Esophagus squamous epithelium (tissue), 5 donors: ENCODE measurements at places on chromosomes 3 and 15. TPM values are rescaled to one million over a fixed set of nuclear protein-coding genes. Genes with fewer than 3 reads are reported as not detected.

The IGDCC3 gene
- total RNA-seq = not detected

The MYO5C gene
- 23.3 TPM for total RNA-seq

The CIB2 gene
- 1.7 TPM for total RNA-seq

The RASGRF1 gene
- total RNA-seq = not detected

The PCOLCE2 gene
- total RNA-seq = 0.38 TPM

The SHF gene
- 1.9 TPM for total RNA-seq

The CHL1 gene
- total RNA-seq = 44.3 TPM

The IL12A gene
- total RNA-seq = 12.2 TPM

The LRRC57 gene
- total RNA-seq = 10.5 TPM

The KCNH8 gene
- total RNA-seq = not detected

The STAC gene
- total RNA-seq = 0.79 TPM

The FETUB gene
- 9.0 TPM for total RNA-seq

The SEMA5B gene
- 0.21 TPM for total RNA-seq

The HGD gene
- 0.12 TPM for total RNA-seq

The MST1 gene
- total RNA-seq = 12.2 TPM

- H3K4me3 ChIP-seq = no peak overlapping the region
These were observed 4.7 kb upstream of the CLASP2 start for GRCh38 chr3:33722626-33723370.

DNA sequence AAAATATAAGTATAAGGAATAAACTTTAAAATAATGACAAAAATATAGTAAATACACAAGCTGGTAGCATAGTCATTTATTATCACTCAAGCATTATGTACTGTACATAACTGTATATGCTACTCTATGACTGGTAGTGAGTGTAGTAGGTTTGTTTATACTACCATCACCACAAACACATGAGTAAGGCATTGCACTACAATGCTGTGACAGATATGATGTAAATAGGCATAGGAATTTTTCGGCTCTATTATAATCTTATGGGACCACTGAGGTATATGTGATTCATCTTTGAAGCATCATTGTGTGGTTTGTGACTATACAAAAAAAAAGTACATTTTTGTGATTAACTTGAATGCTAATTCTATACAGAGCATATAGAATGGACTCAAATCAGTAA lies 35.3 kb upstream of the FBN1 start:
- no peak overlapping the region for H3K27ac ChIP-seq
- DNase-seq = no peak
- H3K4me1 ChIP-seq = no peaks in the 10 kb centered on the region
- H3K36me3 ChIP-seq = no peaks in the 10 kb centered on the region

DNA sequence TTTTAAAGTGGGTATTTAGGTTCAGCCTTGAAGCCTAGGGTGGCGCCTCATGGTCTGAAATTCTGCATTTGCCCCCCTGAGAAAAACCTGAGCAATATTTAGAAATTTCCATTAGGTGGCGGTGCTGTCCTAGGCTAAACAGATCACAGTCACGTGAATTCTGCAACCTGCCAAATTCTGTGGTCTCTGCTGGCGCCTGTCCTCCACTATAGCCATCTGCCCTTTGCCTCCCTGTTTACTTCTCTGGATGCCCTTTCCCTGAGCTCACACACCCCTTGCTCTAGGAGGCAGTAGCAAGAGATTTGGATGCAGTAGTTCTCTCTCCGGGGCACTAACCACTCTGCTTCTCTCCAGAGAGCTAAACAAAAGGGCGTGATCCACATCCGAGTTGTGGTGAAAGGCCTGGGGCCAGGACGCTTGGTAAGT lies 9.1 kb downstream of the MRPS11 start:
- H3K27me3 ChIP-seq = no peaks in the 10 kb centered on the region
- no peaks in the 10 kb centered on the region for H3K4me1 ChIP-seq
- H3K36me3 ChIP-seq = peaks cover 5% of the 10 kb centered on the region
- H3K27ac ChIP-seq = no peak overlapping the region
- DNase-seq = no peak

GRCh38 chr3:139234491-139234890 lies 109.3 kb upstream of the MRPS22 start:
- no peaks in the 10 kb centered on the region for H3K36me3 ChIP-seq
- H3K27me3 ChIP-seq = no peaks in the 10 kb centered on the region
- H3K4me3 ChIP-seq = no peak overlapping the region
- H3K4me1 ChIP-seq = peaks cover 19% of the 10 kb centered on the region
- no peak for DNase-seq

DNA sequence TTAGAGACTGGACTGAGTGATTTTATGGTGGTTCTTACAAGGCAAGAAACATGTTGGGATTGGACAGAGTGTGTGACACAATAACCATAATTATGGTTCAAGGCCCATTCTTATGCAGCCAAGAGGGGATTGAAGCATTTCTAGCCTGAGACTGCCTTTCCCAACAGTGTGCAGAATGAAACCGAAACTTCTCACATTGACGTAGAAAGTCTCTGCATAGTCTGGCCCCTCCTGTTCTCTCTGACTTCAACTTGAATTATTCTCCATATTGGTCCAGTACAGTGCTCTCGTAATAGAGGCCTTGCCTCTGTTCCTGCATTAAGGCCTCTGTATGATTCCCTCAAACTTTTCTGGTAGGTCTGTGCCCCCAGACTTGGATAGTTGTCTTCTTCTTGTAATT lies 138.3 kb downstream of the DIPK2A start:
- DNase-seq = no peak
- H3K27ac ChIP-seq = peak overlapping the region; percentile 9
- H3K4me1 ChIP-seq = no peaks in the 10 kb centered on the region
- no peak overlapping the region for H3K4me3 ChIP-seq
- H3K27me3 ChIP-seq = no peaks in the 10 kb centered on the region

DNA sequence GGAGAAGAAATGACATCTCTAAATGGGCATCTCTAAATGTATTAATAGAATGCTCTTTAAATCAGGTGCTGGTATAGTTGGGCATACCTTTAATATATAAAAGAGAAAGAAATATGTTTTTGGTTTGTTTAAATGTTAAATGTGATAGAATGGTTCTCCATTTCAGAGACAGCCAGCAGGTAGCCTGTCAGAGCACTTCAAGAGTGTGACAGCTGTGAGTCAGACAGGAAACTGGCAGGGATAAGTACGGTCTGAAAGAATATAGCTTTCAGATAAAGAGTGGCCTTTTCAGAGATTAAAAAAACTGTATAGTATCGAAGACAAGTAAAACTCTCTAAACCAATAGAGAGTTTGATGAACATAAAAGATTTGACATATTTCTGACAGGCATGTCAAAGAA lies 654.1 kb downstream of the IGSF11 start:
- no peak overlapping the region for H3K27ac ChIP-seq
- no peaks in the 10 kb centered on the region for H3K4me1 ChIP-seq
- H3K36me3 ChIP-seq = no peaks in the 10 kb centered on the region
- no peak overlapping the region for H3K4me3 ChIP-seq
- no peaks in the 10 kb centered on the region for H3K27me3 ChIP-seq

DNA sequence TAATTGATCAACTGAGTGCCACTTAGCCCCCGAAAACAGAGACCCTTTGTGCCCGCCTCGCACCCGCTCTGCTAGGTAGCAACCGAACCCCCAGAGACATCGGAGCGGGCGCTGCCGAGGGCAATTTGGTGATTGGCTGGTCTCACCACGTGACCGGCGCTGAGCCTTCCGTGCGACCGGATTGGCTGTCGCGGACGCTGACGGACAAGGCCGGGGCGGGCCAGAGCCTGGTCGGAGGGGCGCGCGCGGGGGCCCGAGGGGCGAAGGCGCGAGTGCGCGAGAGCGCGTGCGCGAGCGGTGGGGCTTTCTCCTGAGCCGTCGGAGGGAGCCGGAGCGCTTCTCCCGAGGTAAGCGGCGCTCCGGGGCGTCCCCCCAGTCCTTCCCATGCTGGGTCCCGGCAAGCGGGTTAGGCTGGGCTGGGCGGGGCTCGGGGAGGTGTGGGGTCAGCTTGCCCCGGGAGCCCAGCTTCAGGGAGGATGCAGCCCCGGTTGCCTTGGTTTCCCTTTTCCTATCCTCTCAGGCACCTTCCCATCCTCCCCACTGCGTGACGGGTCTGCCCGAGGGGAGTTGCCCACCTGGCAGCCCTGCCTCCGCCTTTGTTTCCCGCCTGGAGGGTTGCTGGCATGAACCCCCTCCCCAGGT lies at the start of gene TMEM108:
TSS of gene TMEM108 (plus strand) at position 303 of the 642 bp plus-strand sequence.
- DNase-seq = no peak
- H3K4me1 ChIP-seq = peaks cover 6% of the 10 kb centered on the region
- peaks cover 51% of the 10 kb centered on the region for H3K27me3 ChIP-seq
- H3K27ac ChIP-seq = no peak within 1 kb of the TSS
- peak within 1 kb of the TSS; percentile 34 for H3K4me3 ChIP-seq
- H3K36me3 ChIP-seq = no peaks in the 10 kb centered on the region

- H3K4me3 ChIP-seq = no peak overlapping the region
- no peaks in the 10 kb centered on the region for H3K27me3 ChIP-seq
- H3K27ac ChIP-seq = no peak overlapping the region
- H3K36me3 ChIP-seq = no peaks in the 10 kb centered on the region
These were observed 225.6 kb downstream of the CNTN6 start for GRCh38 chr3:1318296-1319005.

DNA sequence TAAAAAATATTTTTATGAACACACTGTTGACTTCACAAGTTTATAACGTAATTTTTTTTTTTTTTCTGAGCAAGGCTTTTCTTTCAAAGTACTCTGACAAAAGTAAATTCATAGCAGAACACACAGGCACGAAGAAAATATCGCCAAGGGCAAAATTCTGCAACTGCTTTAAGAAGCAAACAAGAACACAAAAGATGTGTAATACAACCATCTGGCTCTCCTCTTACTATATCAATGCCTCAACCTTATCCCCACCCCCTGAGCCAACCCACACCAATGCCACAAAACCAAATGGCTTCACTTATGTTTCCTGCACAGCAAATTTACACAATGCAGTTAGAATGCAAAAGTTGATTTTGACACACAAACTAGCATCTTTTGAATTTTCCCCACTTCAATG lies 274.2 kb downstream of the FOXP1 start:
- DNase-seq = no peak
- H3K27me3 ChIP-seq = no peaks in the 10 kb centered on the region
- H3K4me1 ChIP-seq = peaks cover 8% of the 10 kb centered on the region
- H3K27ac ChIP-seq = no peak overlapping the region
- H3K4me3 ChIP-seq = no peak overlapping the region

DNA sequence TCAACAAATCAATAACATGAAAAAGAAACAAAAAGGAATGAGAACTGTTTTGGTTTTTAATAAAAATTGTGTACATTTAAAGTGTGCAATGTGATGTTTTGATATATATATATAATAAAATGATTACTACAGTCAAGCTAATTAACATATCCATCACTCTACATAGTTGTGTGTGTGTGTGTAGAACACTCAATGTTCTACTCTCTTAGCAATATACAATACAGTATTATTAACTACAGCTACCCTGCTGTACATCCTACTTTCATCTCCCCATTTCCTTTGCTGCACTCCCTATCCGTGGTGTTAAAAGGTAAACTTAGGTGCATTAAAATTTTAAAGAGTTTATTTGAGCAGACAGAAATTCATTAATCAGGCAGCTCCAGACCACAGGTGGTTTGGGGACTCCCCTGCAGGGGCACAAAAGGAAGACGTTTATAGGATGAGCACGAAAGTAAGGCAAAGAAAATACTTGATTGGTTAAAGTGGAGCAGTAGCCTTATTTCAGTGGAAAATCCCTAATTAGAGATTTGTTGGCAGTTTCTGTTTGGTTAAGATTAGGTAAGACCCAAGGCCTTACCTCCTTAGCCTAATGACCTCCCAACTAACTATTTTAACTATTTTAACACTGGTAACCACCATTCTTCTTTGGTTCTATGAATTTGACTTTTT lies 61.8 kb upstream of the SNRK start:
- no peak overlapping the region for H3K27ac ChIP-seq
- H3K27me3 ChIP-seq = no peaks in the 10 kb centered on the region
- no peaks in the 10 kb centered on the region for H3K36me3 ChIP-seq
- no peak overlapping the region for H3K4me3 ChIP-seq
- no peaks in the 10 kb centered on the region for H3K4me1 ChIP-seq

GRCh38 chr3:152241142-152242017 lies 27.3 kb upstream of the MBNL1 start:
- no peak for DNase-seq
- H3K27me3 ChIP-seq = no peaks in the 10 kb centered on the region
- H3K4me1 ChIP-seq = no peaks in the 10 kb centered on the region
- H3K27ac ChIP-seq = no peak overlapping the region
- H3K36me3 ChIP-seq = no peaks in the 10 kb centered on the region

GRCh38 chr3:159766563-159767185 lies 222.0 kb upstream of the IL12A start:
- peak overlapping the region; percentile 63 for H3K4me3 ChIP-seq
- H3K4me1 ChIP-seq = peaks cover 62% of the 10 kb centered on the region
- H3K27ac ChIP-seq = peak overlapping the region; percentile 91
- H3K36me3 ChIP-seq = no peaks in the 10 kb centered on the region
- no peaks in the 10 kb centered on the region for H3K27me3 ChIP-seq

DNA sequence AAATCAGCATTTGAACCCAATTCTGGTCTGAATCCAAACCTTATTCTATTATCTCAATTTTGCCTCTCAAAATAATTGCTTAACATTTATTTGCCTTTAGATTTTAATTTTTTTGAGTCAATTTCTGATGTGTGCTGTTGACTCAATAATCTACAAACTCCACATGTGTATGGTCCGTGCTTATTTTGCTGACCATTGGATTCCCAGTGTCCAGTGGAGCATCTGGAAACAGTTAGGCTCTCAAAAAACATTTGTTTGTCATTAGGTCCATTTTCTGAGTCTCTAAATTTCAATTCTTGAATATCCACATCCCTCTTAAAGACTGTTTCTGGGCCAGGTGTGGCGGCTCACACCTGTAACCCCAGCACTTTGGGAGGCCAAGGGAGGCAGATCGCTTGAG lies 19.2 kb upstream of the MYZAP start:
- H3K36me3 ChIP-seq = no peaks in the 10 kb centered on the region
- no peaks in the 10 kb centered on the region for H3K4me1 ChIP-seq
- no peak overlapping the region for H3K4me3 ChIP-seq
- H3K27me3 ChIP-seq = no peaks in the 10 kb centered on the region
- H3K27ac ChIP-seq = no peak overlapping the region
- DNase-seq = no peak

DNA sequence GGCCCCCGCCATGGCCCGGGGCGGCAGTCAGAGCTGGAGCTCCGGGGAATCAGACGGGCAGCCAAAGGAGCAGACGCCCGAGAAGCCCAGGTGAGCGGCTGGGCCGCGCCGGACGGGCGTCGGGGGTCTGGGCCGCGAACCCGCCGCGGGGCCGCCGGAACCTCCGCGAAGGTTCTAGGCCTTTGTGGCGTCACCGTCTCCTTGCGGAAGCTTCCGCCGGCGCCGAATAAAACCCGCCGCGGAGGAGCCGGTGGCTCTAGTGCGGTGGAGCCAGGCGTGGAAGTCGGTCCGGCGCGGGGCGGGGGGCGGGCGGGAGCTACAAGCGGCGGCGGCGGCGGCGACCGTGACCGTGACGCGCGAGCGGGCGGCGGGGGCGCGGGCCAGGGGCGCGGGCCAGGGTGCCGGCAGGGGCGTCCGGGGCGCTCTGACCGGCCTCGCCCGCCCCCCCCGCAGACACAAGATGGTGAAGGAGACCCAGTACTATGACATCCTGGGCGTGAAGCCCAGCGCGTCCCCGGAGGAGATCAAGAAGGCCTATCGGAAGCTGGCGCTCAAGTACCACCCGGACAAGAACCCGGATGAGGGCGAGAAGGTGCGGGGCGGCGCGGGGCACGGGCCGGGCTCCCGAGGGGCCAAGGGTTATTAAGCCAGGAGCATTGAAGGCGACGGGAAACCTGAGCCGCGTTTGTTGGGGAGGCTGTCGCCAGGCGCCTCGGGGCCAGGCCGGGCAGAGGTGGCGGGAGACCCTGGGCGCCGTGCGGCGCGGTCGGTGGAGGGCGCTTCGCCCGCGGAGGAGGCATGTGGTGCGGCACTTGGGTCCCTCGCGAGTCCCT lies at the start of gene DNAJA4:
TSS of gene DNAJA4 (plus strand) at position 259 of the 833 bp plus-strand sequence. CDS start at position 461, 202 bp downstream.
- no peaks in the 10 kb centered on the region for H3K36me3 ChIP-seq
- peak within 1 kb of the TSS; percentile 87 for H3K27ac ChIP-seq
- H3K27me3 ChIP-seq = no peaks in the 10 kb centered on the region
- no peak for DNase-seq
- H3K4me3 ChIP-seq = peak within 1 kb of the TSS; percentile 72
